ENCODE measurements at places on chromosomes 1 and 21.

DNA sequence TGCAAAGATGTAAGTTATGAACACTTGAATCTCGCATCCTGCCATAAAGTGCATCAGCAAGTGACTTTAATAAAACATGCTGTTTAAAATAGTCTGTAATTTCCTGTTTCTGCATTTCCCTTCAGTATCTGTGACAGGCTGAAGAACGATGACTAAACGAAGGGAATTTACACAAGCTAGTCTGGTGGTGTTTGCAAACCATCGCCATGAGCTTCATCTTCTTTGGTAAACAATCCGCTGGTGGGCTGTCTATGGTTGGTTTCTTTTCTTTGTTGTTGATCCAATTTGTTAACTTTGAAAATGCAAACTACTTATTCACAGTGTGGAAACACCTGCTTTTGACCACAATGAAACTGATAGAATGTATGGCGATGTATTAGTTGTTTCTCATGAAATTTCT is 13.9 kb downstream of the SERTAD4 start:
- no peak for DNase-seq

DNA sequence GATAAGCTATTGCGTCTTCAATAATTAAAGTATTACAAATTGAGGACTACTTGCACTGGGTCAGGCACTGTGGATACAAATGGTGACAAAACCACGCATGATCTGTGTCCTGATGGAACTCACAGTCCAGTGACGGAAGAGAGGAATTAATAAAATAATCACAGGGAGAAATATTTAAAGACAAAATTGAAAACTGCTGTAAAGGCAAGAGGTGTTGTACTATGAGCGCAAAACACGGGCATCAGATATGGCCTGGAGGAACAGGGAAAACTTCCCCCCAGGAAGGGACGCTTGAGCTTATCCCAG is 16.6 kb upstream of the SLAMF6 start:
- DNase-seq, result no peak

GRCh38 chr21:26783466-26784195 is 61.6 kb downstream of the ADAMTS1 start:
- no peak for DNase-seq

DNA sequence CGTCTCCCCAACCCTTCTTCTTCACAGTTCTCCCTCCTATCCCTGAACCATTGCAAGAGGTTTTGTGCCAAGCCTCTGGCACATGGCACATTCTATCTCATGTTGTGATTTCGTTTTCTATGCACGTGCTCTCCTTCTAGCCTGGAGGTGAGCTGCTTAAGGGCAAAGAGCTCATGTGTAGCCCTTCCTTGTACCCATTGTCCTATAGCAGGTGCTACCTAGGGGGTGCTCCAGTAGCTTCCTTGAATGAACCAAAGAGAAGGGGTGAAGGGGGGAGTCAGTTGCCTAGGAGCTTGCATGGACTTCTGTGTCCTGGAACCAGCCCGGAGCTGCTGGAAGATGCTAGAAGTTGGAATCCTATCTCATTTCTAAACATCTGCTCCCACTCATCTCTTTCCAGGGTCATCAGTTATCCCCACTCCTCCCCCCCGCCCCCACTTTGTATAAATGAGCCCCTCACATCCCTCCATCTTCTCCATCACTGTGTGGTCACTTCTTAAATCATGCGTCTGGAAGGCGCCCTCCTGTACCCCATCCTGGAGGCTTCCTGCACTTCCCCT is 535 bp upstream of the DISC1 start:
- no peak for DNase-seq

DNA sequence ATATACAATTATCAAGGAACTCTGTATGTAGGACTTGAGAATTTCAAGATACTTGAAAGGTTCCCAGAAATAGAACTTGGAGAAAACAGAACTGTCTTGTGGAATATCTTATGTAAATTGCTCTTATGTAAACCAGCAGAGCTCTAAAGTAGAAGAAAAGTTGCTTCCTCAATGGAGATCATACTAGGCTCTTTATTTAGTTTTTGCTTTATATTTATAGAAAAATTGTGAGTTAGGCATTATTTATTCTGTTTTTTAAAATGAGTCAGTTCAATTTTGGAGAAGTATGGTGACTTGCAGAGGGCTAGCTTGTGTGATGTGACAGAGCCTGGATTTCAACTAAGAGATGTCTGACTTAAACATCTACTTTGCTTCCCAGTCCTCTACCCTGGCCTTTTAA is 40.4 kb downstream of the ATP6V1G3 start:
- DNase-seq, result no peak

GRCh38 chr1:13825033-13825432 is 125.0 kb downstream of the PRDM2 start:
- no peak for DNase-seq

DNA sequence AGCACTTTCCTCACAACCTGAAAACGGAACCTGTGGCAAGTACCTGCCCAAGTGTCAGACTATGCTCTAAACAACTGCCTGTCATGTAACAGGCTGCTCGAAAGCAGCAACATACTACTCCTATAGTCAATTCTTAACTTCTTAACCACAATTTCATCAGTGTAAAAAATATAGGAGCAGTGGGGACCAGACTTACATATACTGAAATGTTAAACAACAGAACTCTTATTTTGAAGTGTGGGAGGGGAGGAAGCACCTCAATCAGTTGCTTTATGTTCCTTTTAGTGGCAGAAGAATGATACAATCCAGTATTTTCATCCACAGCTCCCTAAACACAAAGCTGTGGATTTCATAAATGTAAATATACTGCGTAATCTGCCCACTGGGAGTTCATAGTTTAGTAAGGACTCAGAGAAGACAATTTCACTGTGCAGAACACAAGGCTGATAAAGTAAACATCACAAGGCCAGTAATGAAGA is 44.2 kb downstream of the WLS start:
- DNase-seq, result no peak

DNA sequence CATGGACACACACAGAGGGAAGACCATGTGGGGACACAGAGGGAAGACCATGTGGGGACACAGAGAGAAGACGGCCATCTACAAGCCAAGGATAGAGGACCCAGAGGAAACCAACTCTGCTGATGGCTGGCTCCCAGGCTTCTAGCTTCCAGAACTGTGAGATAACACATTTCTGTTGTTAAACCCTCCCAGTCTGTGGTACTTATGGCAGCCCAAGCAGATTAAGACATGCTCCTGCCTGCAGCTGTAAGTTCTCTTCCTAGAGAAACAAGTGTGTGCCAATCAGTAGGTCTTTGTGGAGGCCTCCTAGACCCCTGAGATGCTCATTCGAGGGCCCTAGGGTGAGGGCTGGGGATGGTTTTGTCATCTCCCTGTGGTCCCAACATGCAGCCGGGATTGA is 2.7 kb downstream of the AGT start:
- no peak for DNase-seq

- DNase-seq, result peak; percentile 84
These were observed 109.5 kb downstream of the NMNAT2 start for GRCh38 chr1:183308719-183309118.

DNA sequence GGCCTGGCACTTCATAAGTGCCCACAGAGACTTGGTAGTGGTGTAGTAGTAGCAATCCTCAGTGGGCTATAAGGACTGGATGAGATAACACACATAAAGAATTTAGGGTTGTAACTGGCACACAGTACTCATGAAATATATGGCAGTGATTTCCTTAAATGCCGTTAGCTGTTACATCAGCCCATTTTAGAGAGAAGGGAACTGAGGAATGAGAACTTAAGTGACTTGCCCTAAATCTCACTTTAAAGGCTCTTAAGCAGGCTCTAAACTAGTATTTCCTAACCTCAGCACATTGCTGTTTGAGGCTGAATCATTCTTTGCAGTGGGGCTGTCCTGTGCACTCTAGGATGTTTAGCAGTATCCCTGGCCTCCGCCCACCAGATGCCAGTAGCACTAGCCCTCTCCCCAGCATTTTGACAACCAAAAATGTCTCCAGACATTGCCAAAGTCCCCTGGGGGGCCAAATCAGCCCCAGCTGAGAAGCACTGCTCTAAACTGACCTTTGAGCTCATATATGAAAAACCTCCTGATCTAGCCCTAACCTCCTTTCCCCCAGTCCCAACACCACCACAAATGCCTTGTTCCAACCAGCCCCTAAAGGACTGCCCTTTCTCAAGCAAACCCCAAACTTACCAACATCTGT is 11.6 kb downstream of the CAMK2N1 start:
- no peak for DNase-seq

- DNase-seq, result peak; percentile 25
These were observed 47.2 kb downstream of the S1PR1 start for GRCh38 chr1:101284021-101284420.

GRCh38 chr1:206556047-206556749 is 48.9 kb downstream of the RASSF5 start:
- no peak for DNase-seq

- no peak for DNase-seq
These were observed 10.6 kb upstream of the NGF start for GRCh38 chr1:115348636-115349035.

GRCh38 chr1:117582451-117582850 is 23.4 kb upstream of the TENT5C start:
- DNase-seq, result peak; percentile 14

GRCh38 chr21:46504666-46505065 is 46.0 kb downstream of the DIP2A start:
- no peak for DNase-seq
